Right atrium auricular region (tissue), 2 donors: ENCODE measurements at places on chromosomes 1 and 21. TPM values are rescaled to one million over a fixed set of nuclear protein-coding genes. Genes with fewer than 3 reads are reported as not detected.

Gene SDC3
- 15.9 TPM for total RNA-seq

Gene IFI44L
- 3.3 TPM for total RNA-seq

Gene OR2AJ1
- not detected for total RNA-seq

Gene IL10
- 3.1 TPM for total RNA-seq

Gene CYP4B1
- total RNA-seq = 20.0 TPM

Gene LRIF1
- 9.2 TPM for total RNA-seq

Gene DPT
- 52.2 TPM for total RNA-seq

GRCh38 chr1:151292207-151293030 lies 10.3 kb downstream of the ZNF687 start:
- no peak for DNase-seq

DNA sequence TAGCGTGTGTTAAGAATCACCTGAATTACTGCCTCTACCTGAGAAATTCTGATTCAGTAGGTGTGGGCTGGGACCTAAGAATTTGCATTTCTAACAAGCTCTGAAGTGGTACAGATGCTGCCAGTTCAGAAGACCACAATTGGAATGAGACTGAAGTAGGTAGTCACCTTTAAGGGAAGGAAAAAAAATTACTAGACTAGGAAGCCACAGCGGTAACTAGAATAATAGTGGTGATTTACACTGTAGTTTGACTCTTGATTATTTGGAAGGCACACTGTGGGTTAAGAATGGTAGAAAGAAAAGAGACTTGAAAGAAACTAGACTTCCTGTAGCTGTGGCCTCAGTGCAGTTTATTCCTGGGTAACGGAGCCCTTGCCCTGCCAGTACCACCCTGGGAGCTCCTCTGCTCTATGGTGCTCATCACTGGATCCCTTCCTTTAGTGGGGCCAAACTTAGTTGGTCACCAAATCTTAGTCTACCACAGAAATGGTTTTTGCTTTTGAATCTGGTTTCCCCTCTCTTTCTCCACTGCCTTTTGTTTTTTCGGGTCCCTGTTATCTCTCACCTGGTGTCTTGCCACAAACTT lies 43.6 kb downstream of the ARID1A start:
- no peak for DNase-seq

- DNase-seq = no peak
These were observed 18.8 kb downstream of the FAM76A start for GRCh38 chr1:27744556-27744955.

GRCh38 chr21:32834211-32834915 lies 62.8 kb upstream of the PAXBP1 start:
- no peak for DNase-seq

DNA sequence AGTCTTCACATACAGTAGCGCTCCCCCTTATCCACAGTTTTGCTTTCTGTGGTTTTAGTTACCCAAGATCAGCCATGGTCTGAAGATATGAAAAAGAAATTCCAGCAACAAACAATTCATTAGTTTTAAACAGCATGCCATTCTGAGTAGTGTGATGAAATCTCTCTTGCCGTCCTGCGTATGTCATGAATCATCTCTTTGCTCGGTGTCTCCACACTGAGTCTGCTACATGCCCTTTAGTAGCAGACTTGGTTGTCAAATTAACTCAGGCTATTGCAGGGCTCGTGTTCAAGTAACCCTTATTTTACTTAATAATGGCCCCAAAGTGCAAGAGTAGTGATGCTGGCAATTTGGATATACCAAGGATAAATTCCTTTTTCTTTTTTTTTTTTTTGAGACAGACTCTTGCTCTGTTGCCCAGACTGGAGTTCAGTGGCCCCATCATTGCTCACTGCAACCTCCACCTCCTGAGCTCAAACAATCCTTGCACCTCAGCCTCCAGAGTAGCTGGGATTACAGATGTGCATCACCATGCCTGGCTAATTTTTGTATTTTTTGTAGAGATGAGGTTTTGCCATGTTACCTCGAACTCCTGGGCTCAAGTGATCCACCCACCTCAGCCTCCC lies 22.6 kb downstream of the PHACTR4 start:
- no peak for DNase-seq

DNA sequence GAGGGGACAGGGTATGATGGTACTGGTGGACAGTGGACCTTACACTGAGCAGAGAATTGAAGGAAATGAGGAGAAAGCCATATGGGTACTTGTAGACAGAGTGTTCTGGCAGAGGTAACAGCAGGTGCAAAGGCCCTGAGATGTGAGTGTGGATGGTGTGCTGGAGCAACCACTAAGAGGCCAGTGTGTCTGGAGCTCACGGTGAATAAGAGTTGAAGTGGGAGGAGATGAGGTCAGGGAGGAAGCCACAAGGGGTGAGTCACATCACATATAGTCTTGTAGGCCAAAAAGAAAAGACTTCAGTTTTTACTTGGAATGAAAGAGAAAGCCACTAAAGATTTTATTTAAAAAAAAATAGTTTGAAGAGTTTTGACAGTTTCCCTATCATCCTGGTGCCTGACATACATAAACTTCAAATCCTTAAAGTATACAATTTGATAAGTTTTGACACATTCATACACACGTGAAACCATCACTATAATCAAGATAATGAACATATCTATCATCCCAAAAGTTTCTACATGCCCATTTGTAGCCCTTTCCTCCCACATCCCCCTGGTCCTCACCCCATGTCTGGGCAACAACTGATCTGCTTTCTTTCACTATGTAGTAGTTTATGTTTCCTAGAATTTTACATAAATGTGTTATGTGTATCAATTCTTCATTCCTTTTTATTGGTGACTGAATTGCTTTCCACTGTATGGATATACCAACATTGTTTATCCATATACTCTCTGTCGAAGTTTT lies 148.4 kb downstream of the GPATCH2 start:
- DNase-seq = no peak

DNA sequence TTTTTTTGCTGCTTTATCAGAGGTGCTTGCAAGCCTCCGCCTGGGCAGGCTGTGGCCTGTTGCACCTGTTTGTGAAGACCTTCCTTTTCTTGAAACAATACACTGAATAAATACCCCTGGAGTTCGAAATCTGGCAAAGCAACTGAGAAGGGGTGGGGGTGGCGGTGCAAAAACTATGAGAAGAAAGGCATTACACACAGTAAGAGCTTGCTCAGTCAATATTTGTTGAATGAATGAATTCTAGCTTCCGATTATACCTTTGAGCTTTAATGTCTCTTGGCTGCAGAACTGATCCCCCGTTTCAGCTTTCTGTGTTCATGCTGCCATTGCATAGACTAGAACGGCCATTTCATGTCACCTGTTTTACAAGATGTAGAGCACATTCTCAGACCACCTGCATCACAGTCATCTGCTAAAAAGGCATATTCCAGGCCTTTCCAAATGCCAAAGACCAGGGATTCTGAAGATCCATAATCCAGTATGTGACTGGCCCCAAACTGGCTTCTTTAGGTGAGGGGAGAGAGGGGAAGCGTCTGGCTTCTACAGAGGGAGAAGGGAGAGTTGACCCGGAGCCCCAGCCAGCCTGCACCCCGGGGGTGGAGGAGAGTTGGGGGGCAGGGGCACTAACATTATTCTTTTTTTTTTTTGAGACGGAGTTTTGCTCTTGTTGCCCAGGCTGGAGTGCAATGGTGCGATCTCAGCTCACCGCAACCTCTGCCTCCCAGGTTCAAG lies 111.5 kb downstream of the ETS2 start:
- no peak for DNase-seq
